SJCRH30 (cell line): ENCODE measurements at places on chromosomes 7 and 10. TPM values are rescaled to one million over a fixed set of nuclear protein-coding genes. Genes with fewer than 3 reads are reported as not detected.

DNA sequence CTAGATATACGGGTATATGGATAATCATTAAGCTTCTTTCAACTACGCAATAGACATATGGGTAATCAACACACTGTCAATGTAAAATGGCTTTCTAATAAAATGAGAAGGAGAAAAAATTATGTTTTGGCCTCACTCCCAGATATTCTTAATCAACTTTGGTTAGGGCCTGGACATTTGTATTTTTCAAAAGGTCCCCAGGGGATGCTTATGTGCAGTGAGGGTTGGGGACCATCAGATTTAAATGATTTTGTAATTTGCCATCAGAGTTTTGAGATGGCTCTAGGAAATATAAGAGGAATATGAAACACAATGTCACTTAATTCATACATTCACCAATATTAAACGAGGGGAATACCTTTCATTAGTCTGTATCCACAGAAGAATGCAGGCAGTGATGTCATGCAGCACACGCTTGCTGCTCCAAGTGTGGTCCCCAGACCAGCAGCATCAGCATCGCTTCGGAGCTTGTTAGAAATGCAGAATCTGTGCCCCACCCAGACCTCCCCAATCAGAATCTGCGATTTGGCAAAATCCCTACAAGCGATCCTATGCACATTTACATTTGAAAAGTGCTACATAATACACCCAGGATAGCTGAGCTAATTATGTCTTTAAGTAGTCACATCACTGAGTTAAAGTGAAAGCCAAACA is 75.1 kb downstream of the INHBA start:
- H3K4me3 ChIP-seq = no peak overlapping the region
- no peaks in the 10 kb centered on the region for H3K36me3 ChIP-seq
- DNase-seq = no peak

DNA sequence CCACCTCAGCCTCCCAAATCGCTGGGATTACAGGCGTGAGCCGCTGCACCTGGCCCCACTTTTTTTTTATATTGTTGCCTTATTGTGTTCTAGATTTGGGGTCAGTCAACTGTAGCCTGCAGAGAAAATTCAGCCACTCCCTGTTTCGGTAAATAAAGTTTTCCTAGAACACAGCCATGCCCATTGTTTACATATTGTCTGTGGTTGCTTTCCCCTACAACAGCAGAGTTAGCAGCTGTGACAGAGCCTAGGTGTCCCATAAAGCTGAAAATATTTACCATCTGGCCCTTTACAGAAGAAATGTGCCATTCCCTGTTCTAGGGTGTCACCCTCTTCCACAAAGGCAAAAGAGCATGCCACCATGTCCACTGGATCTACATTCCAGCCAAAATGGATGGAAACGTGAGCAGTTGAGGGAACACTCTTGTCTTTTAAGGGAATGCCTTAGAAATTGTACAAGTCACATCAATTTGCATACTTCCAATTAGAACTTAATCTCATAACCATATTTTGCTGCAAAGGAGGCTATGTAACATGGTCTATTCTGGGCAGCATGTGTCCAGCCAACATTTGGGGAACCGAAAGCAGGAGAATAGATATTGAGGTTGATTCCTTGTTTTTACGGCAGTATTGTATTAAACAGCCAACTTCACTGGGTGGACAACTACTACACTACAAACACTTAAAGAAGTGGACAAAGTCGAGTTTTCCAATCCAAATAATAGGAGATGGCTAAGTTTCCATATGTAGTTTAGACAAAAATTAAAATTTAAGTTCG is 11.0 kb upstream of the BLVRA start:
- no peak overlapping the region for H3K4me3 ChIP-seq
- peak; percentile 43 for DNase-seq
- no peak overlapping the region for H3K27ac ChIP-seq
- no peaks in the 10 kb centered on the region for H3K36me3 ChIP-seq
- no peaks in the 10 kb centered on the region for H3K27me3 ChIP-seq
- H3K4me1 ChIP-seq = peaks cover 6% of the 10 kb centered on the region

GRCh38 chr10:76740514-76740913 is 897.1 kb downstream of the KCNMA1 start:
- DNase-seq = no peak
- H3K36me3 ChIP-seq = no peaks in the 10 kb centered on the region
- H3K27me3 ChIP-seq = no peaks in the 10 kb centered on the region
- no peak overlapping the region for H3K4me3 ChIP-seq
- no peaks in the 10 kb centered on the region for H3K4me1 ChIP-seq

- DNase-seq = no peak
- no peak overlapping the region for H3K27ac ChIP-seq
- H3K36me3 ChIP-seq = no peaks in the 10 kb centered on the region
- H3K27me3 ChIP-seq = no peaks in the 10 kb centered on the region
- no peak overlapping the region for H3K4me3 ChIP-seq
- H3K4me1 ChIP-seq = no peaks in the 10 kb centered on the region
These were observed 494.6 kb upstream of the GRM3 start for GRCh38 chr7:86149024-86149665.

GRCh38 chr7:86963599-86964230 is 95.7 kb downstream of the ELAPOR2 start:
- H3K4me1 ChIP-seq = peaks cover 22% of the 10 kb centered on the region; the same call in 1 of the 2 replicates
- H3K27ac ChIP-seq = no peak overlapping the region
- no peak for DNase-seq
- H3K4me3 ChIP-seq = no peak overlapping the region
- no peaks in the 10 kb centered on the region for H3K36me3 ChIP-seq

The MYL7 gene
- total RNA-seq = not detected in 2 replicates

The ARPC1A gene
- total RNA-seq = 130 and 132 TPM in 2 replicates

The PLA2G12B gene
- total RNA-seq = not detected in 2 replicates
